ENCODE measurements at places on chromosomes 3 and 15. TPM values are rescaled to one million over a fixed set of nuclear protein-coding genes. Genes with fewer than 3 reads are reported as not detected.

Gene ZNF80
- polyA plus RNA-seq, result 0.10 TPM

Gene SLC15A2
- 13.4 TPM for polyA plus RNA-seq

Gene MINAR1
- polyA plus RNA-seq, result 0.68 TPM

Gene ANKRD34C
- not detected for polyA plus RNA-seq

Gene ISLR2
- 8.8 TPM for polyA plus RNA-seq

Gene DUOXA2
- polyA plus RNA-seq, result 0.21 TPM

Gene RHCG
- 1.9 TPM for polyA plus RNA-seq

Gene TRIM42
- polyA plus RNA-seq, result not detected

Gene ST3GAL6
- 18.9 TPM for polyA plus RNA-seq

Gene RARB
- 42.4 TPM for polyA plus RNA-seq

Gene CYP1A1
- polyA plus RNA-seq, result 0.26 TPM

Data from right lung (tissue), 10 donors.